ENCODE measurements at places on chromosomes 4 and X.

GRCh38 chrX:23799469-23800065, 16.6 kb downstream of the SAT1 start:
- DNase-seq, result no peak

DNA sequence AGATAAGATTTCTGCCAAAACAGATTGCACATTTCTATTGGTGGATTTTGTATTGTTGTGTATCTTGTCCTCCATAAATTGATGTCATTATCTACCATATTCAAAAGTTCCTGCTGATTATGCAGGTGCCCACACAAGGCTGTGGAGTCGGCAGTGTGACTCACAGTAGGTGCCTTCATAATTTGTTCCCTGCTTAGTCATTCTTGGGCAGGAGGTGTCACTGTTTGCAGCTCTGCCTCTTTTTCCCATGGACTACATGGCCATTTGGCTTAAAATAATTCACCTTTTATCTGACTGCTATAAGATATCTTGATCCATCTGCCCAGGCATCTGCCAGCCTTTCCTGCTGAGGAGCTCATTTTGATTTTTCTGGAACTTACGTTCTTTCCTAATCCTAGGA, 33.6 kb upstream of the ENPEP start:
- no peak for DNase-seq

- DNase-seq, result peak; percentile 43
Observed at GRCh38 chrX:110847334-110847733, 51.7 kb upstream of the CHRDL1 start.

- no peak for DNase-seq
Observed at GRCh38 chr4:8911316-8912088, 39.9 kb upstream of the HMX1 start.

DNA sequence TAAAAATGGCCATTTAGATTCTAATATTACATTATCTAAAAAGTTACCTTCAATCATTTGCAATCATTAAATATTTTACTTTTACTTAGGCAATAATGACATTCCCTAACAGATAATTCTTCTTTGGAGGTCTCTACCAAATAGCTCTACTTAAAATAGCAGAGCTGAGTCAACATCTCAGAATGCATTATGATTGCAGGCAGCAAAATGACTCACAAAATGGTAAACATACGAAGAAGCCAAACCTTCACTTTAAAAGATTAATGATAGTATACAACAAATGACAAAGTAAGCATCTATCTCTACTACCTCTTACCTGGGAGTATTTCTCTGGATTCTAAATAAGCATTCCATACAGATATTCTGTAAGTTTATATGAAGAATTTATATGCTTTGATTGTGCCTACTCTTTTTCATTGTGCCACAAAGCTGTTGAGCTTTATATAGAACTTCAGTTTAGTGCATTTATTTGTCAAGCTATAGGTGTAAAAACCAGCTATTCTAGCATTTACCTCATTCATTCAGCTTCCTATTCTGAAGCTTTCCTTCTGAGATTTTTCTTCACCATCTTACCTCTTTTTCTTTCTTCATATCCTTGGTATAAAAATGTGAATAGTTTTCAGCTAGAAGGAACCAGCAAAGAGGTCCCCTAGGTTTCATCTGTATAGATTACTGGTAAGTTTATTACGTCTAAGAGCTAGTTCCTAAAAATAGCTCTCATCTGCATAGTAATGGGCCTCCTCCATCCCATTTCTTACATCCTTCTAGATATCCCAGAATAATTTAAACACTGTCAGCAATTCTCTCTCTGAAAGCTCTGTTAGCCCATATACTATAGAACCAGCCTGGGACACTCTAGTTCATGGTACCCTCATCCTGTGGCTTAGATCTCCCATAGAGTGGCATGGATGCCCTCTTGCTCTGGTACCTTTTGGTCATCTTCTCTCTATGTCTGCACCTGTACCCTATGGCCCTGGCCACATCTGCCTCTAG, 17.2 kb upstream of the SPCS3 start:
- DNase-seq, result no peak

DNA sequence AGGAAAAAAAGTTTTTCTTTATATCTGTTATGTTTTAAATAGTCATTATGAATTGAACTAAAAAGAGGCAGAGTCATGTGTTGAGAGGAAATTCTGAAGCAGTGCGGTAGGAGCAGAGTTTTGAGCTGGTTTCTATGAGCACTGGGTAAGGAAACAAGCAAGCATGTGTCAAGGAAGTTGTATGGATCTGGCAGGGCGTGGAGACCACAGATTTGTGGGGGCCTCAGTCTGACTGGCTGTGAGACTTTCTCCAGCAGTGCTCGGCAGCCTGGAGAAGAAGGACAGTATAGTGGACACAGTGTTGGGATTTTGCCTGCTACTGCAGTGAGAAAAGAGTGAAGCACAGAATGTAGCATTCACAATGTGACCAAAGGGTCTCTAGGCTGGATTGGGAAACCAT, 399.1 kb downstream of the INPP4B start:
- DNase-seq, result no peak

GRCh38 chr4:165299399-165300060, 27.9 kb upstream of the MSMO1 start:
- DNase-seq, result no peak

DNA sequence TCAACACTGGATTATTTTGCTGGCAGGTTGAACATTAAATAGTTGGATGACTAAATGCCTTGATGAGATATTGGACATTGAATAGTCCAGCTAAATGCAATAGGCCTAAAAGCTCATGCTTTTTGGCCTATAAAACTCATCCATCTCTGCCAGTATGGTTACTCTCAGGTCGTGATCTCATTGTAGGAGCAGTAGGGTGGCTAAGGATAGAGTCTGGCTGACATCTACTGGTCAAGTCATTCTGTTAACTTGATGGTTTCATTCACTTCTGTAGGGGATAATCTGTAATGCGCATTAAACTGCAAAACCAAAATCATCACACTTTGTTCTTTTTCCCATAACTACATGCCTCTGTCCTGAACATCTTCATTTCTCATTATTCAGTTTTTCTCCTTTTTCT, 227.0 kb downstream of the DKK2 start:
- no peak for DNase-seq

- no peak for DNase-seq
Observed at GRCh38 chr4:108635070-108635655, 14.8 kb downstream of the RPL34 start.

DNA sequence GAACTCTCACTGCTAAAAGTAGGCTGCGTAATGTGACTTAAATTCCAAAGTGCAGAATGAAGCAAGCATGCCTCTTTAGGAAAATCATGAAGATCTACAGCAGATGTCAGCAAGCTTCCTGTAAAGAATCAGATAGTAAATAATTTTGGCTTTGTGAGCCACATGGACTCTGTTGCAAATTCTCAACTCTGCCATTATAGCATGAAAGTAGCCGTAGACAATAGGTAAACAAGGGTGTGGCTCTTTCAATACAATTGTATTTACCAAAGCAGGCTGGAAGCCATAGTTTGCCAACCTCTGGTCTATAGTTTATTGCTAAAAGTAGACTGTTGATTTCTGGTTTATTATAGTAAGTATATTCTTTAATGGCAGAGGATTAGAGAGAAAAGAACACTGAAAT, 80.3 kb upstream of the FAM9B start:
- DNase-seq, result no peak

DNA sequence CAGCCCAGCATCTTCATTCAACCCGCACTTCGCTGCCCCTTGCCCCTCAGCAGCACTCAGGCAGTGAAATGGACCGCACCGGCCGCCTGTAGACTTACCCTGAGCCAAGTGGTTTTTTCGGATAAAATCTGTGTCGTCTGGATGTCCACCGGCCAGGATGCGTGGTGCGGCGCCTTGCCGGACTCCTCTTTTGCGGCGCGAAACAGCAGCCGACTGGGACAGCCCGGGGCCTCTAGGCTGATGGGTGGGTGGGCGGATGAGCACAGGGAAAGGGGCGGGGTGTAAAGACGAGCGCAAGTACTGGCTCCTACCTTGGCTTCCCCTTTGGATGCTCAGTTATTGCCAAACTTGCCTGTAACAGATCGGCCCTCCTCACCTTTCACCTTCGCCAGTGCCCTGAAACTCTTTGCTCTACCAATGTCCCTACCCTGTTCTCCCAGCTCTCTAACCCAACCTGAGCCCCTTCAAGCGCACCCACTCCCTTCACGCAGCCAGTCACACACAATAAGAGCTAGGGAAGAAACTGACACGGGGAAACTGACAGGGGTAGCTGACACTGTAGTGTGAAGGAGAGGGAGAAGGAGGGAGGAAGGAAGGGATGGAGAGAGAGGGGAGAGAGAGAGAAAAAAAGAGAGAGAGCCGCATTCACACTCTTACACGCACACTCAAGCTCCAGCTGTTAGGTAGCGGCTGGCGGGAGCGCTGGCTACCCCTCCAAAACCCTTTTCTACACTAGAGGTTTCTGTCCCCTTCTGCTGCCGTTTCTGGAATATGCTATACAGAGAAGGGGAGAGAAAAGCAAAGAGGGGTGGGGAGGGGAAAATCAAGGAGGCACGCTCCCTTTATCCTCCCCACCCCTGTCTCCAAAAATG, 559 bp downstream of the TRPC5 start:
- DNase-seq, result no peak

DNA sequence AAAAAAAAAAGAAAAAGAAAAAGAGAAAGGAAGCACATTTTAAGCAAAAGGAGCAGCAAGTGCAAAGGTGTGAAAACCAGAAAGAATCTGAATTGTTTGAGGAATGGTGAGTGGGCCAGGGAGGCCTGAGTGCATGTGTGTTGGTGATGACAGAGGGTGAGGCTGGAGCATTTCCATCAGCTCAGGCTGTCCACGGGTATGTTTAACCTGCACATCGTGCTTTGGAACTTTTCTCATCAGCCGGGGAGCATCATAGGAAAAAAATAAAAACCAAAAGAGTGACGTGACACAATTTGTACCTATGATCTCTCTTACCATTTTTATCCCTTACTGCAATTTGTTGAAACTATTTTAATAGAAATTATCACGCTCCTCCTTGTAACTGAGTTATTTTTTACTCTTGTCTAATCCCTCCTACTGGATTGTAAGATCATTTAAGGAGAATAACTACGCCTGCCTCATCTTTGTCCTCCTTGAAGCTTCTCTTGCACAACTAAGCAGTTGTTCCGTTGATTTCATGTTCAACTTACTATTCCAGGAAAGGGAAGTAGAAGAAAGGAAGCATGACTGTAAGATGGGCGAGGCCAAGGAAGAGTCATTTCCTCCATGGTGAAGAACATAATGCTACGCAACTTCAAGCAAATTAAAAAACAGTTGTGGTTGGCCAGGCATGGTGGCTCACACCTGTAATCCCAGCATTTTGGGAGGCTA, 7.0 kb downstream of the PALLD start:
- no peak for DNase-seq

DNA sequence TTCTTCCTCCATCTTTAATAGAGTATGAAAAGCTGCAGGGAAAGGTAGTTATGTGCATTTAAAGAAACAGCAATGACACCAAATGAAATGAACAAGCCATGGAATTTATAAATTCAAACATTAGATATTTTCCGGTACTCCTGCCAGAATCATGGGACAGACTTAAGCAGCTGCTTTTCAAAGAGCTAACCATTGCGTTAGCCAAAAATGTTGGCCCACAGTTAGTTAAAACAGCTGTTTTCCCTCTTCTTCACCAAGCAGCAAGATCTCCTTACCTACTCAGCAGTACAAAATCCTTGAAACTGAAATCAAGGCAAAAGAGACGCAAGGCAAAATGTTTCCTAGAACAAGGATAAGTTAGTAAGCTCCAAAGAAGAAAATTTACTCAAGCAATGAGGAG, 64.0 kb downstream of the MANBA start:
- DNase-seq, result no peak

GRCh38 chr4:54661169-54661568, 3.4 kb downstream of the KIT start:
- no peak for DNase-seq

GRCh38 chrX:10112510-10112909, 44.3 kb upstream of the CLCN4 start:
- DNase-seq, result no peak

DNA sequence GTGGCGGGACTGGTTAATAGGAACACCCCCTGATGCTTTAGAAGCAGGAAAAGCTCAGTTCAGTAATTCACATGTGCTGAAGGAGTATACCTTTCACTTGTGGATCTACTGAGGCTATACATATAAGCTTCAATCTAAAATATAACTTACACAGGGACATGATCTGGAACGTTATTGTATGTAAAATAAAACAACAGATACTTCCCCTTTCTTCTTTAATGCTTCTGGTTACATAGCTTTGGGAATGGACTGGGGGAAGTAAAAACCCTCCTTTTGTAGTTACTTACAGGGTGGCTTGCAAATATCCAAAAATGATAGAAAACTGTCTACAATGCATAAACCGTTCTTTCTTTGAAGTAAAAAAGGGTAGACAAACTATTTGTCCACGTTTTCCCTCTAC, 1.9 kb downstream of the FGG start:
- DNase-seq, result no peak

GRCh38 chrX:65516756-65517155, 17.8 kb downstream of the LAS1L start:
- DNase-seq, result no peak

DNA sequence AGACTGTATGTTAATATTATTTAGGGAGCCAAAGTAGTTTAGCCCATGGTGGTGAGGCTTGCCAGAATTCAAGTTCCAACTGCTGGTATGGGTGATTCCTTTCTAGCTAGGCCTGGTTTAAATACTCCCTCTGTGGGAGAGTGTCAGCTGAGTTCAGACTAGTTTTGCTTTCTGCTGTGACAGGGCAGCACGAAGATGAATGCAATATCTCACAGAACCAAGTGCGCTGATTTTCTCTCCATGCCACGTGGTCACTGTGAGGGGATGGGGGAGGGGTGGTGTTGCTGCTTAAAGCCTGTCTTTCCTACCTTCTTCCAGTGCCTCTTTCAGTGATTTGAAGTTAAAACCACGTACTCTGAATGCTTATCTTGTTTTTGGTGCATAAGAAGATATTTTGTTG, 445.7 kb upstream of the CXorf51B start:
- no peak for DNase-seq

GRCh38 chrX:670645-671044, 40.1 kb downstream of the SHOX start:
- DNase-seq, result no peak

DNA sequence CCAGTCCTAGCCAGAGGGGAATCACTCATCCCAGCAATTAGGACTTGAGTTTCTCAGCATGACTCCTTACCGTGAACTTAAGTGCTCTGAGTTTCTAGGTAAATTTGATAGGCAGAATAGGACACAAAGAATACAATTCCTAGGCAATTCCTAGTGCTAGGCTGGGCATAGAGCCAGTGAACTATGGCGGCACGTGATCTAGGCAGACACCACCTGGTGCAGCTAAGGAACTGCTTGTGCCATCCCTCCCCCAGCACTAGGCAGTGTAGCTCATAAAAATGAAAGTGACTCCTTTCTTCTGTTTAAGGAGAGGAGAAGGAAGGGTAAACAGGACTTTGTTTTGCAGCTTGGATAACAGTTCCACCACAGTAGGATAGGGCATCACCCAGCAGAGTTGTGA, 736.3 kb upstream of the PCDH7 start:
- DNase-seq, result no peak

GRCh38 chr4:140300271-140300970, 73.0 kb upstream of the SCOC start:
- no peak for DNase-seq

GRCh38 chr4:26228883-26229282, 91.9 kb upstream of the RBPJ start:
- DNase-seq, result no peak

- no peak for DNase-seq
Observed at GRCh38 chrX:23664496-23664895, 2.8 kb upstream of the PRDX4 start.

Data from left renal pelvis (tissue), 4 donors.